ENCODE measurements at places on chromosomes 5 and 9.

GRCh38 chr9:4572184-4572826, 82.0 kb downstream of the SLC1A1 start:
- no peak for DNase-seq

- DNase-seq = no peak
These were observed 63.8 kb downstream of the ANKRD55 start for GRCh38 chr5:56169281-56169680.

DNA sequence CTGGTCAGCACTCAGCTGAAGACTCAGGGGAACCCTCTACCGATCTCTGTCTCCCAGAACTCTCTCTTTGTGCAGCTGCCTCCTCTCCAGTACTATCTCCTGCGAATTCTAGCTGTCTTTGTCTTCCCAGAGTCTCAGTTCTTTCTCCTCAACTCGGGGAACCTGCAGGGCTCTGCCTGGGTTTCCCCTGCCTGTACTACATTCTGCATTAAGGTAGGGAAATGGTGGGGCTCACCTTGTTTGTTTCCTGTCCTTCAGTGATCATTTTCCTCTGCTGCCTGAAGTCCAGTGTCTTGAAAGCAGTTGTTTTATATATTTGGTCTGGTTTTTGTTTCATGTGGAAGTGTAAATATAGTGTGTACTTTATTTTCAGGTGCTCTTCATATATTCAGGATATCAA, 43.1 kb upstream of the IGFBPL1 start:
- no peak for DNase-seq

DNA sequence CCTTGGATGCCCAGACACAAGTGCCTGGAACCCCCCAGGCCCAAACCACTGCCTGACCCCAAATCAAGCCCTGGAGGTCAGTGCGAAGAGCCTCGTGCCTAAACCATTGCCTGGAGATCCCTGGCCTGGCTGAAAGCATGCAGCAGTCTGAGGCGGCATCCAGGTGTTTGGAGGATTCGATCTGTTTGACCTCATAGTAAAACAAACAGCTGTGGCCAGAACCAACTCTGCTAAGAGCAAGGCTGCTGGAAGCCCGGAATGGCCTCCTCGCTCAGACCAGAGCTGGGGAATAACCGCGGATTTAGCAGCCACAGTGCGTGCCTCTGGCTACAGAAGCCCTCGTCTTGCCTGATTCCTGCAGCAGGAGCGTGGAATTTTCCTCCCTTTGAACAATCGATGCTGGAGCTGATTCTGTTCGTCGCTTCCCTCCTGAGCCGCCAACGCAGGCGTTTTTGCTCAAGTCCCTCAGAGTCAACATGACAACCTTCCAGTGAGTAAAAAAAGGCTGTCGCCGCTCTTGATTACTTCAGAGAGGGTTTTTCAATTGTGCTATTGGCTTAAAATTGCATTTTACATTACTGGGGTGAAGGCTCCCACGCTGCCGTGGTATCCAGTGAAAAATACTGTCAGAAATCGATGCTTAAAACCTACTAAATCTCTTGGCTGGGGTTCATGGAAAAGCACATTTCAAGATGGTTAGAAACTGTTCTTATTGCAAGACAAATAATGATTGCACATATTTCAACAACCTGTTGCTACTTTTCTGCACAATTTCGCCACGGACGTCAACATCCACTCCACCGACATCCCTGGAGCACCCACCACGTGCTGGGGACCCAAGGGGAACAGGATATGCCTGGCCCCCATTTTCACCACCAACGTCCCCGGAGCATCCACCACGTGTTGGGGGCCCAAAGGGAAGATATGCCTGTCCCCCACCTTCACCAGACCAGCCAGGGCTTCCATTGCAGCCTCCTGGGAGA, 190.0 kb downstream of the OLFM1 start:
- no peak for DNase-seq

DNA sequence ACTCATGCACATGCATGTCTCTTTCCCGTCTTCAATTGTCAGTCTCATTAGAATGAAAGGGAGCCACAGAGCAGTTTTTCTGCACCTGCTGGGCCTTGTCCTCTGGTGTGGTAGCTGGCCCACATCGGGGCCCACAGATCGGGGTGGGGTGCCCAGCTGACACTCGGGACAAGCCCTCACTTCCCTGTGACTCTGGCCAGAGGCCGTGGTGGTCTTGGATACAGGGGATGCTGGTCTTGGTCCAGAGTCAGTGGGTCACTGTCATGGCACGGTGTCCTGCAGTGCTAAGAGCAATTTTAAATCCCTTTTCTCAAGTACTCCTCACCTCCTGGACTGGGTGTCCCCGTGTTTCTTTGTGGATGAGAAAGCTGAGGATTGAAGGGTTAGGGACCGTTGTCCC, 193.2 kb downstream of the CACNA1B start:
- DNase-seq = no peak

DNA sequence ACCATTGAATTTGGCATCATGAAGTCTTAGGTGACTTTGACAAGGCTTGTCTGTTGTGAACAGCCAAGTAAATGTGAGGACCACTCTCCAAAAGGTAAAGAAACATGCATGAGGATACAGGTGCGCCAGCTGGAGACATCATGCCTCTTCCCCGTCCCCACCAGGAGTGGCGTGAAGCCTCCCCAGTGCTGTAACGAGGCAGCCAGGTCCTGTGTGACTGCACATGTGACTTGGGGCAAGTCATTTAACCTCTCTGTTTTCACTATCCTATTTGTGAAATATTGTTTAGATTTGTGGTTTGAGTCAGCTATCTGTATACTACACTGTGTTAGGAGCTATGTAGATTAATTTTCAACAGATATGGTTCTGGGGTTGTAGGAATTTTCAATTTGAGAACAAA, 65.0 kb downstream of the DOCK8 start:
- no peak for DNase-seq

DNA sequence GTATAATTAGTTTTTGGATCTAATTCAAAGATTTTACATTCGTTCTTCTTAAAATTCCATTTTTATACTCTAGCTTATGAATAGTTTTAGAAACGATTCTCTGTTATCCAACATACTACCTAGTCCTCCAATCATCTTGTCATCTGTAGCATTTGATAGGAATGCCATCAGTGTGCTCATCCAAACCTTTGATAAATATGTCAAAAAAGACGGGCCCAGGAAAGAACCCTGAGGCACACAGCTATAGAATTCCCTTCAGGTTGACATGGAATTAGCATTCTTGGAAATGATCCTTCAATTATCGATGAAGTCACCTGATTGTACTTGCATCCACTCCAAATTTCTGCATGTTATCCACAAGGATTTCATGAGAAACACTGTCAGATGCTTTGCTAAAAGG, 64.8 kb upstream of the EFNA5 start:
- DNase-seq = no peak

All from astrocyte of the cerebellum (primary cell).